ENCODE measurements at places on chromosomes 16 and 17.

DNA sequence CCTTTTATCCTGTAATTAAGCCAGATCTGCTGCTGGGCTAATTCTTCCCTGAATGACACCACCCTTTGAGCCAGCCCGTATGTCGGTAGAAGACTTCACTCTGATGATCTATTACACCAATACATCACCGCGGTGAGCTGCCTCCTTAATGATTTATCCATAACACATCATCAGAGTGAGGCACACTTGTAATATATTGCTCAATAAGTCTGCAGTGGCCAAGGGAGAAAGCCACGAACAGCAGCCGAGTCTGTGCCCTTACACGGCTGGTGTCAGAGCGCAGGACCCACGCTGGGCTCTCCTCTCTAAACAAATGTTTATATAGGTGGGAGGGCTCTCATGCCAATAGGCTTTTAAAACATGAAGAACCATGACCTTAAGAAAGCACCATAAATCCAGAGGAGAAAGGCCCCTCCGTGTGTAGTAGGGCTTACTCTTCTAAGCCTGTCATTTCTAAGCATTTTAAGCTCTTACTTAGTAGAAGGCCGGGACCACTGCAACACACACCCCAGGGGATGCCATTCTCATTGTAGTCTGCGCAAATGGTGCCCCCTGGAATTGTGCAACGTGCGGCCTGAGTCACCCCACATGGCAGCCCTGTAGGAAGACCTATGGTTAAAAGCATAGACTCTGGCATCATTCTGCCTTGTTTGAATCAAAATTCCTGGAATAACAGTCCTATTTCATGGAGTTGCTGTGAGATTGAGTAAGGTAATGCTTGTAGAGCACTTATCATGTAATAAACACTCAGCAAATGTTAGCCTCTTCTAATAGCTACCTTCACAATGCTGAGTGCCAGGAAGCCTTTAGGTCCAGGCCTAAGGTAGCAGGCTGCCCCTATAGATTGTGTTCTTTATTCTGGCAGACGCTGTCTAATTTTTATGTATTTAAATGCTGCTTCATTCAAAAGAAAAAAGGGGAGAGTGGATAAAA lies 26.1 kb downstream of the MRPS23 start:
- DNase-seq, result no peak

- no peak for DNase-seq
Observed at GRCh38 chr16:20327444-20328041, at the start of gene GP2. Gene GP2, minus strand, starts transcription at chr16:20327513. Its CDS starts 1,082 bp downstream, at chr16:20326431.

DNA sequence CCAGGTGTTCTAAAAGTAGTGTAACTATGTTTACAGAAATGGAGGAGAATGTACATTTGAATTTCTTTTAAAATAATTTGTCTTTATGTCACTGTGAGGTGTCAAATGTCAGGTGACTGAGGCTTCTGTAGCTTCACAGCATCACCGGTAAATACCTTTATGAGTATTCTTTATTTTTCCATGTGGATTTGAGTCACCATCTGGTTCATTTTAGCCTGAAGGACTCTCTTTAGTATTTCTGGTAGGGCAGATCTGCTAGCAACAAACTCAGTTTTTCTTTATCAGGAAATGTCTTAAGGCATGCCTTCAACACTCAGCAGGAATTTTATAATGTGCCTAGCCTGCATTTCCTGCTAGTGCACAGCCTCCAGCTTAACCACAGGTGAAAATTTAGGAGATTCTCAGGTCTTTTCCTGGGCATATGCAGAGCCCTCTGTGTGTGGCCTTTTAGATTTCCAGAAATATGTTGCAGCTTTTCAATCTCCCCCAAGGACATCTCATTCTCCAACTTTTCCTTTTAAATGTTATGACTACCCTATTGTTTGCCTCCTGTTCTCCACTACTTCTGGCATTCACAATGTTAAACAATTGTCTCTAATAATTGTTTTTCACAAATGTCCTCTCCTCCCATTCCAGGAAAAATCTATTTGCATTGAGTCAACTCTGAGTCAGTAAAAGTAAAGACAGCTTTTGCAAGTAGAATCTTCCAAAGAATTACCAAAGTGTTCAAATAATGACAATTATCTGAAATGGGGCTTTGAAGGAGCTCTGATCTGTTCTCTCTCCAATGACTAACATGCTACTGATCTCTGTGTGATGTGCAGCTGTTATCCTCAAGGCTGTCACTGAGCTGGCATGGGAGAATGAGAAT lies 239.4 kb upstream of the CPHXL start:
- DNase-seq, result no peak

DNA sequence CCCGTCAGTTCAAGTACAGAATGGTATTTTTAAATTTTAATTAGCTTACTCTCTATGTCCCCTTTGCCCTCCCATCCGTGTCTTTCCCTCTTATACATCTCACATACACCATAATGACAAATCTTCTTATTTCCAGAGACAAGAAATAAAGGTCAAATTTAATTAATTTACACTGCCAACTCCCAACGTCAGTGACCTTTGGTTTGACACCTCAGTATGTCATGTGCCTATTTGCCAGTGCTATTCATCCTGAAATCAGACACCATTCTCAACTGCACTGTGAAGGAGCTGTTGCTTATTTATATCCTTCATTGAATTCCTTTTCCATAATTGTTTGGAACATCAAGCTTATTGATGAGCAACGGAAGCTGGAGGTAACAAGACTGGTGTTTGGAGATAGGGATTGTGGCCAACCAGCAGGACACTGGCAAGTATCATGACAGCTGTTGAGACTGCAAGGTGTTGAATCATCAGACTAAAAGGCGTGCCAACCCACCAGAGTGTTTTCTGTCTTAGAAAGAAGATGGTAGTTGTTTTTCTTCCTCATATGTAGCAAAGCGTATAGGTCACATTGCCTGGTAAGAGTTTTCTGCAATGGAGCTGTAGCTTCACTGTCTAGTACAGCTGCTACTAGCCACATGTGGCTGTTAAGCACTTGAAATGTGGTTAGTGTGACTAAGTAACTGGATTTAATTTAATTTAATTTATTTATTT lies 12.5 kb downstream of the CALCOCO2 start:
- no peak for DNase-seq

DNA sequence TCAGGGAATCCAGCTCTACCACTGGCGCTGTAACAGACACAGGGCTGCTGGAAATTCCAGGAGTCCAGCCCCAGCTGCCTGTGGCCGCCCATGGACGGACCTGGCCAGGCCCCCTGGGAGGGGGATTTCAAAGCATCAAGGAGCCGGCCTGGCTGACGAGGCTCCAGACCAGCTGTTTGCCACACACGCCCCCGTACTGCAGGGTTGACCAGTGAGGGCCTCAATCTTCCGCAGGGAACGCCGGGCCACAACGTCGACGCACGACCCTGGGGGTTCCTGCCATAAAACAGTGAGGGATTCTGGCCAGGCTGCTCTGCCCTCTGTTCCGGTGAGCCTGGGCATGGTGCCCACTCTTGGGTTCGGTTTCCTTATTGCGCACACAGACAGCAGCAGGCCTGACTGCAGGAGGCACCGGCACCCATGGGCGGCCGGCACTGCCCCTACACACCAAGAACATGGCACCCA lies 3.7 kb downstream of the LMF1 start:
- DNase-seq, result no peak
